ENCODE measurements at places on chromosomes 4 and X.

DNA sequence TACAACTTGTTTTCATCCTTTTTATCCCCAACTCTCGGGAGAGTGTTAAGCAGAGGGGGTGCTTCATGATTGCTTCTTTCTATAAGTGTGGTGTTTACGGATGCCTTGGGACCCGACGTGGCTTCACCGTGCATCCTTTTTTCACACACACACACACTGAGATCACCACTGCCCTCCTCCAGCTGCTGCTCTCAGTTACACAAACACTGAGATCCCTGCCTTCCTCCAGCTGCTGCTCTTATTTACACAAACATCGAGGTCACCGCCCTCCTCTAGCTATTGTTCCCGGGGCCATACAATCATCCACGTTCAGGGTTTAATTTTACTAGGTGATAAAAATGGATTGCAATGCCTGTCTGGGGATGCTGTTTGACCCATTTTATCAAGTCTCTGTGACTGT is 155.4 kb upstream of the FAM9B start:
- no peak for DNase-seq

DNA sequence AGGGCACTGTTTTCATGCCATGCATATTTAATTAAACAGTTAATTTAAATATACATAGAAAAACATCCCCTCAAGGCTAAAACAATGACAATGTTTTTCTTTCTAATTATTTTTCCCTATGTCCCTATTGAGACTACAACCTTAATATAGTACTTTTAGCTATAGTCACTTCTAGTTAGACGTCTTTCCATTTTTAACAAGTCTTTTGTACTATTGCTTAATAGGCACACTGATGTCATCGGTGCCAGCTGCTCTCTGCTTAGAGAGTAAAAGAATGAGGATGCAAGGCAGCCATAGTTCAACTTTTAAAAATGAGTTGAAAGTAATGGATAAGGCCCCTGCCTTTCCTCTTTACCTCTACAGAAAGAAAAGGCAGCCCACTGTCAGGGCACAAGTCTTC is 191.1 kb downstream of the KCTD8 start:
- no peak for DNase-seq

DNA sequence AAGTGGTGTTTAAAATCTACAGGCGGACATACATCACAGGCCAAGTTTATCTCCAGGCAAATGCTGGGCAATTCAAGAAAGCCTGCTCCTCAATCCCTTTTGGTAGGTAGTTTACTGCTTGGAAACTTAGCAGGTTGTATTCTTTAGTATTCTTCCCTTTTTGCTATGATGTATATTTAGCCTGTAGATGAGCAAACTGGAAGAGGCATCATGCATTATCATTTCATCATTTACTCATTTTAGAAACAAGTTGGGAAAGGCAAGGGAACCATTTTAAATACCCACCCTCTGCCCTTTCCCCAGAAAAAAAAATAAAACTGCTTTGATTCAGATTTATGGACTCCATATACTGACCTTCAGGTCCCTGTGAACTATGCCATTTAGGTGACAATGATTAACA is 213.2 kb downstream of the CAMK2D start:
- DNase-seq = no peak

- peak; percentile 13 for DNase-seq
Measured at GRCh38 chrX:144896323-144896722, 351.0 kb upstream of the SPANXN1 start.

- DNase-seq = peak; percentile 87
Measured at GRCh38 chr4:76589872-76590797, 155.1 kb downstream of the SHROOM3 start.

Measured in fibroblast of the aortic adventitia (primary cell).